ENCODE measurements at places on chromosomes 1 and 21.
A peak's percentile ranks its signal among the peaks of the same experiment; 100 is the strongest.

- no peak for DNase-seq
Measured at GRCh38 chr21:31622397-31622796, 37.1 kb upstream of the SOD1 start.

GRCh38 chr1:226310245-226310540 lies 1.2 kb upstream of the LIN9 start:
- DNase-seq: no peak

- no peak for DNase-seq
Measured at GRCh38 chr1:109650609-109651008, 5.3 kb upstream of the GSTM4 start.

DNA sequence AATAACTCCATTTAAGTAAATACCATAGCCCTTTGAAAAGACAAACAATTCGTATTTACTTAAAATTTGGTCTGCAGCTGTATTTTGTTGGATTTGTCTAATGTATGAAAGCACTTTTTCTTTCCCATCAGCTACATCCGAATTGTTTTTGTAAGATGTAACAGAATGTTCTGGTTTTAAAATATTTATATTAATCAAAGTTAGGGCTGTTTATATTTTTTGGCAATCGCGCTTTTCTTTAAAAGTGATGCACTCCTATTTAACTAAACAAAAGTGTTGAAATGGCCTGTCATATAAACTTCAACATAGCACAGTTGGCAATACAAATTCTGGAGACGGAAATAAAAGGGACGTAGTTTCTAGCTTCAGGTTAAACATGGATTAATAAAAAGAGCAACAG lies 216.3 kb upstream of the ADGRL2 start:
- DNase-seq: no peak

DNA sequence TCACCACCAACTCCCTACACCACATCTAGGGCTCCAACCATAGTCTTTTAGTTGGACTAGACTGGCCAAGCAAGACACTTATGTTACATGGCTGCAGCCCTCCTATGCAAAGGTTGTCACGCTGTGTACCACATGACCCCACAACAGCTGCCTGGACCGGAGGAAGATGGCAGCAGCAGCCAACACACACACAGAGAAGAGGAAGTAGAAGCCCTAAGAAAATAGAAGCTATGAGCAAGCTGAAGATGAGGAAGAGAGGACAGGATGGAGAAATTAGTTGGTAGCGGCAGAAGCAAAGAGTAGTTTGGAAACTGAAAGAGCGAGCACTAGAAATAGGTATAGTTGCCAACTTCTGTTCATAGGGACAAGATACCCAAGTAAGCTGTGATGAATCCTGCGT lies 60.8 kb upstream of the RALGPS2 start:
- DNase-seq: no peak

GRCh38 chr1:172654535-172654934 lies 4.4 kb upstream of the FASLG start:
- DNase-seq: peak; percentile 58

DNA sequence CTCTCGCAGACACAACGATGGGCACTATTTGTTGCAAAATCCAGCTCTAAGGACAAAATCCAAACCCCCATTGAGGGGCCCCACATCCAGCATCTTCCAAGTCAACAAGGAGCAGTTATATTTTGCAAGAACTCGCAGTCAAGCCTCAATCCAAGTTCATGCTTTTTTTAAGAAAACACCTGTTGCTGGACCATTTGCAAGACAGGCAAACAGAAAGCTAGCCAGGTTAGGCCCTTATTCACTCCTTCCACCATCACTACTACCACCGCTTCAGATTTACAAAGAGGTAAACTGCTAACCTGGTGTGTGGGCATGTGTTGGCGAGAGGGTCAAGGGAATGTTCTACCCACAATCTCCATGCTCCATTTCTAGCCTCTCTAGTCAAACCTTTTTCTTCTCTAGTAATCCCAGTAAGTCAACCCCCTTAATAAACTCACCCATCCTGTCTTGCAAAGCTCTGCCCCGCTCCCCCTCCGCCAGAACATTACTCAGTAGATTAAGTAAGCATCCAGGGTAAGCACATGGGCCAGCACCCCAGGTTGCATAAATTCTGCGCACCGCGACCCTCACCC lies 703 bp downstream of the ERI3 start:
- peak; percentile 21 for DNase-seq

DNA sequence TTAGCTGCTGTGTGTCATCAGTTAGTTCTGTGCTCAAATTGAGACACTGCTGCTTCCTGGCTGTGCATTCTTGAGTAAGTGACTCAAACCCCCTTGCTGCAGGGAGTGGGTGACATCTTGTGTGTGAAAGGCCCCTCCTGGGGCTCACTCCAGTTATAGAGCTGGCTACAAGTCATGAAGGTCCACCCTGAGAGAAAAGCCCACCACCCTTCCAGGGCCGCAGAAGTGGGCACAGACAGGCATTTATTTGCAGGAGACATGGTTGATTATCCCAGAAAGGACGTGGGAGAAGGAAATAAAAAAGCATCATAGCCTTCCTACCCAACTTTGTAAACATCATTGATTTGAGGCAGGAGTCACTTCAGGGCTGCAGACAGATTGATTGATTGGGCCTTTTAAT lies 550.6 kb downstream of the MATN1 start:
- DNase-seq: peak; percentile 41

DNA sequence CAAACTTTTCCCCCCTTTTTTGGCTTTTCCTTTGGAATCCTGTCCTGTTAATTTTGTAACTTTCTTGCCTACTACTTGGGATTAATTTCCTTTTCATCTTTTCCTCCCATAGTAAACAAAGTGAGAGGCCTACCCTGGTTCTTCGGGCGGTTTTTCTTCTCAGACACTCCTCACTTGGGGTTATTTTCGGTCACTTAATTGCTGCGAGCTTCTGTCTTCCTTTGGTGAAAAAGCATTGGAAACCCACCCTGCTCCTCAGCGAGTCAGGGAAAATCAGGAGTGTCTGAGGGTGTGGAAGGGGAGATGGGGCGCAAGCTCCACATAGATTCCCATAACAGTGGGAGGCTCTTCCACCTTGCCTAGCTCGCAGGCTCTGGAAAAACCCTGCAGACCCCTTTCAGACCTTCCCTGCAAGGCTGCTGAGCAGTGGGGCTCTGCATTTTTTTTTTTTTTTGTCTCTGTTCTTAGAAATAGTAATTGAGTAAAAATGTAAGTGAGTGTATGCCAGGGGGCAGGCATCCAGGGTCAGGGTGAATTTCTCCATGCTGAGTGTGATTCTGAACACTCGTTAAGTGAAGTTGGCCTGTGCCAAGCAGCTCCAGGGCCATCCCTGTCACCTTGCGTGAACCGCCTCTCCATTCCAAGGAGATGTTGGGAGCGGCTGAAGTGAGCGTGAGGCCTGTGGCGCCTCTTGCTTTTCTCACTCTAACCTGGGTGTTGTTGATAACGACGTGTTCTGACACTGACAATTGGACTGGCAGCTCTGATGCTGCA lies 20.3 kb downstream of the TGFB2 start:
- no peak for DNase-seq

DNA sequence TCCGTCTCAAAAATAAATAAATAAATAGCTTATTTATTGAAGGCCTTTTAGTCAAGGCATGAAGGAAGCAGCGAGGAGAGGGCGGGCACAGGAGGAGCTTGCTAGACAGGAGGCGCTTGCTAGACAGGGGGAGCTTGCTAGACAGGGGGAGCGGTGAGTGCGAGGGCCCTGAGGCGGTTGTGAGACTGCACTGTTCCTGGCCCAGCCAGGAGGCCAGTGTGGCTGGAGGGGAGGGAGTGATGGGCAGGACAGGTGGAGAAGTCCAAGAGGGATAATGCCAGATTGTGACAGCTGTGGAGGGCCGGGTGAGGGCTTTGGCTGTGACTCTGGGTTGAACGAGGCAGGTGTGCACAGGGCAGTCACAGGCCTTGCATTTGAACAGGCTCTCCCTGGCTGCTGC lies 18.2 kb downstream of the KIF17 start:
- no peak for DNase-seq

DNA sequence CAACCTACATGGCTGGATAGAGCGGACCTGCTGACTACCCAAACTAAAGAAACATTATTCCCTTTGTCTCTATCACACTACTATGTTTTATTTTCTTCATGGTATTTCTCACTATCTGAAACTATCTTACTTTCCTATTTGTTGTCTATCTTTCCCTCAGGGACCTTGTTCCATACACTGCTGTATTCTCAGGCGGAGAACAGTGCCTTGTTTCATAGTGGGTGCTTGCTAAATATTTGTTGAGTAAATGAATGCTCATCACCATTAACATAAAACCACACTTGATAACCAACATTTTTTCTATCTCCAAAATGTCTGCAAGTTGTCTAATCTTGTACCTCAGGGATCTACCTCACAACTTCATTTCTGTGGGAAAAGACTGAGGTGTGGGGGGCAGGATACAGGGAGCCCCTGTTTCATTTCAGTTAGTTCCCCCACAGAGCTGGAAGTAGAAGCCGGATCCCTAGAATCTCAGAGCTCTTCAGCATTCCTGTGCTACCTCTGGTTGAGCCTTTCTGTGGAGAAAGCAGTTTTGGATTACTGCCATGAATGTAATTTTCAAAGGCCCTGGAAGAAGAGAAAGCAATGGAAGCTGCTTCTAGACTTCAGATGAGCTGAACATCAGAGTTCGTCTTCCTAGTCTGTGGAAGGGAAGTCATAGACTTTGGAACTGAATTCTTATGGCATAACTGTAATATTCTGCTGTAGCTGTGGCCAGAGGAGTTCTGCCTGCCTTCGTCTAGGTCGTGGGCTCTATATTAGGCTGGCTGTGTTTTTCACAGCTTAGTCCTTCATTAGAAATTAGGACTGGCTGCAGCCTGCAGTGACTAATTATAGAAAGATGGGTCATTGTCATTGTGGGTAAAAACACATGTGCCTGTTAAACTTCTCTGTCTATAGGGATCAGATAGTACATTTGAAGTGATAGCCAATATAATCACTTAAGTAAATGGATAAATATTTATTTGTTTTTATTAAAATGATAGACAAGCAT lies 293.2 kb upstream of the SGIP1 start:
- DNase-seq: no peak

GRCh38 chr1:156513185-156513584 lies 12.6 kb upstream of the MEF2D start:
- no peak for DNase-seq

GRCh38 chr1:68211761-68212380 lies 20.5 kb downstream of the WLS start:
- DNase-seq: no peak

DNA sequence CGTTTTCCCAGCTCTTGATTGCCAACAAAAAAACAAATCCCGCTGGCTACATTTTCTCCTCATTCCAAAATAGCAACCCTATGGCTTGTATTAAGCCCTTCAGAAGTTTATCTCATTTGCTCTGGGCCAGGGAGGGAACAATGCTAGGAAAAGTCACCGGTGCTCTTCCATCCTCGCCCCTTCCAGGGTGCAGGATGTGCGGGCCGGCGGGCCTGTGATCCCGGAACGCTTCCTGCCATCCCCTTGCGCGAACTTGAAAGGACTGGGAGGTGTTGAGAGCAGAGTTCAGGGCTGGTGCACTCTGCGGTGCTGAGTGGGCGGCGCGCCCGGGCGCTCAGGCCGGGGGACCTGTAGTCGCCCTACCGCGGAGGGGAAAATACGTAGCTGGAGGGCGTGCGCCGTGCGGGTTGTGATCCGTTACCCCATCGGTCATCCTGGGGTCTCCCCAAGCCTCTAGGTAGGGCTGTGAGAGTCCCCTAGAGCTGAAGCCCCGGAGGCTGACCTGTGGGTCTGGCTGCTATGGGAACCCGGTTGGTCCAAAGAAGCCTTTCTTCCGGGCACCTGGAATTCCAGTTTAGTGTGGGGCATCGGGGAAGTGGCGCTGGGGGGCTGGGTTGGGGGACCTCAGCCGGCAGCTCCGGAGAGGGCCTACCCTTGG lies 13.1 kb downstream of the NR5A2 start:
- peak; percentile 54 for DNase-seq

DNA sequence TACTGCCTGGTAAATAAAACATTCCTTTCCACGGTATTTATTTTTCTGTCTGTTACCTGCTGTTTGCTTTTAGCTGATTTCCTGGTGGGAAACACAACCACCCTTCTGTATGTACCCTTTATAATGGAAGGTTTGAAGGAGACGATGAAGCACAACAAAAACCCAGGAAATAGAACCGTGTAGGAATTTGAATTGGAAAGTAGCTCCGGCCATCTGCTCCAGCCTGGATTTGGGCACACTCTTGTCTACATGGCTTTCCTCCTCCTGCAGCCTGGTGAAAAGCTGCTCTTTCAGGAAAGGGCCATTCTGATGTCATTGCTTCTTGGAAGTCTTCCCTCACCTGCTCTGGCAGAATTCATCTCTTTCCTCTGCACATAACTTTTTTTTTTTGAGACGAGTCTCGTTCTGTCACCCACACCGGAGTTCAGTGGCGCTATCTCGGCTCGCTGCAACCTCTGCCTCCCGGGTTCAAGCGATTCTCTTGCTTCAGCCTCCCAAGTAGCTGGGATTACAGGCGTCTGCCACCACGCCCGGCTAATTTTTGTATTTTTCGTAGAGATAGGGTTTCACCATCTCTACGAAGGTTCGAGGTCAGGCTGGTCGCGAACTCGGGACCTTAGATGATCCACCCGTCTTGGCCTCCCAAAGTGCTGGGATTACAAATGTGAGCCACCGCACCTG lies 2.7 kb downstream of the AK4 start:
- DNase-seq: no peak

DNA sequence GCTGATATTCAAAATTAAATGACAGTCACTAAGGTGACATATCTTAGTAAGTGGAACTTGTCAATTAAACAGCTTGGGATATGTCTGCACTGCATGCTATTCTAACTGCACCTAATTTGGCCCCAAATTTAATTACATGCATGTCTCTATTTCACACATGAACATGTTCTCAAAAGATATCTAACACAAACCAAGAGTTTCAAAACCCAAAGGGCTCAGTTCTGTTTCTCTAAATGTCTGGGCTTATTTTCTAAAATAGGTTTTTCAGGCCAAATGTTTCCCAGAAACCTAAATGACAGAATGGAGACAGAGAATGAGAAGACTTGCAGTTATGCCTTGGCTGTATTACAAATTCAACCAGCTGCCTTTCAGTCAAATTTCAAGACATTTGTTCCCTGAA lies 11.3 kb downstream of the RAB29 start:
- DNase-seq: no peak

GRCh38 chr1:238223076-238223640 lies 332.4 kb upstream of the ZP4 start:
- DNase-seq: no peak

DNA sequence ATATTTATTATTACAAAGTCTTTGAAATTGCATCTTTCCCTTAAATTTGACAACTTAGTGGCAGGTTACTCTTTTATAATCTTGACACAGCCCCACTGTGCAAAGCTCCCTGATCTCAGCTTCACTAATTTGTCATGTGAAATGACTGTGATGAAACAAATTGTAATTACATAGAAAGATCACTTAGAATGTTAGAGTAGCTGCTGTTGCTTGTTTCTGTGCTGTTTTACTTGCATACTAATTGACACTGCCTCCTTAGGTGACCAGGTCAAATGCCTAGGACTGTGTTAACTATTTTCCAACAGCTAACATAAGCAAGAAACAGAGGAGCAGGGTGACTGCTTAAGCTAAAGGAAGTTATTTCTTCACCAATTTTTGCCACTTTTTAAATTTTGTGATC lies 211.3 kb downstream of the ZNF326 start:
- no peak for DNase-seq

DNA sequence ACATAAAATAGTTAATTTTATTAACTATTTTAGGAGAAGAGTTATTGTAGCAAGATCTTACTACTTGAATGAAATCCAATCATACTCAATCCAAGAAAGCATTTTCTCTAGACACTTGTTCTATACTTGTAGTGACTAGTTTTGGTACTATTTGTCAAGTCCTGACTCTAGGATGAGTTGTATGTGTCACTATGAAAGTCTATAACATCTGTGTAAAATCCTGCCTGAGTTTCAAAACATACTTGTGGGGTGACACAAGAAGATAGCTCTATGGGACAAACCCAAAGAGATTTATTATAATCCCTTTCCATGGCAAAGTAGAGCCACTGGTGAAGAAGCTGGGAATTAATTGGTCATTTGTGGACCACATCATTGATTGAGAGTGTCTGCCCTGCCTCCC lies 1042.2 kb upstream of the ADGRL4 start:
- DNase-seq: no peak

Data from Daoy (cell line).